NCI-H1105 (cell line): ENCODE measurements at places on chromosomes 11 and 22.

DNA sequence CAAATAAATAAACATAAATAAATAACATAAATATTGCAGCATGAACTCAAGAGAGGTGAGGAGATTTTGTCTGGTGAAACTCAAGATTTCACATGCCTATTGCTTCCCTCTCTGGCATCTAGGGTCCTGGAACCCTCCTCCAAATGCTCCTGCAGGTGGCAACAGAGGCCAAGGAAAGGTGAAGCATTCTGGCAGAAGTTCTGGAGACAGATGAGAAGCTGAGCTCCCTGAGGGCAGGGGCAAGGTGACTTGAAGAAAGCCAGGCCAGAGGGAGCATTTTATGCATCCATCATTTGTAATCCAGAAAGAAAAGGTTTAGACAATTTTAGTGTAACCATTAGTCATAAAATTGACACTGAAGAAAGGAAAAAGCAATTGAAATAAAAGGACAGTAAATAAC lies 64.9 kb downstream of the ENDOD1 start:
- DNase-seq = peak; percentile 55

GRCh38 chr22:35900483-35901168 lies 128.0 kb downstream of the RBFOX2 start:
- DNase-seq = no peak

- DNase-seq = no peak
Observed at GRCh38 chr11:12216041-12216451, 105.7 kb downstream of the MICAL2 start.

- no peak for DNase-seq
Observed at GRCh38 chr22:31055635-31056159, 25.4 kb upstream of the SMTN start.

DNA sequence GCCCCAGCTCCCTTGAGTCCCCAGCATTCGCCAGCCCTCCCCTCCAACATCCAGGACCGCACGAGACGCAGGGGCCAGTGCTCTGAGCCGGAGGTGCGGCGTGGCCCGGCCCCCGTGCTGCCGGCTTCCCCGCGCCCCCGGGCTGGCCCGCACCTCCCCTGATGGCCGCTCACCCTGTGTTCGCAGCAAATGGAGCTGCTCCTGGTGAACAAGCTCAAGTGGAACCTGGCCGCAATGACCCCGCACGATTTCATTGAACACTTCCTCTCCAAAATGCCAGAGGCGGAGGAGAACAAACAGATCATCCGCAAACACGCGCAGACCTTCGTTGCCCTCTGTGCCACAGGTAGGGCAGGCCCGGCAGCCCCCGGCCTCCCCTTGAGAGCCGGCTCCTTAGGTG lies 2.7 kb downstream of the CCND1 start:
- DNase-seq = no peak

DNA sequence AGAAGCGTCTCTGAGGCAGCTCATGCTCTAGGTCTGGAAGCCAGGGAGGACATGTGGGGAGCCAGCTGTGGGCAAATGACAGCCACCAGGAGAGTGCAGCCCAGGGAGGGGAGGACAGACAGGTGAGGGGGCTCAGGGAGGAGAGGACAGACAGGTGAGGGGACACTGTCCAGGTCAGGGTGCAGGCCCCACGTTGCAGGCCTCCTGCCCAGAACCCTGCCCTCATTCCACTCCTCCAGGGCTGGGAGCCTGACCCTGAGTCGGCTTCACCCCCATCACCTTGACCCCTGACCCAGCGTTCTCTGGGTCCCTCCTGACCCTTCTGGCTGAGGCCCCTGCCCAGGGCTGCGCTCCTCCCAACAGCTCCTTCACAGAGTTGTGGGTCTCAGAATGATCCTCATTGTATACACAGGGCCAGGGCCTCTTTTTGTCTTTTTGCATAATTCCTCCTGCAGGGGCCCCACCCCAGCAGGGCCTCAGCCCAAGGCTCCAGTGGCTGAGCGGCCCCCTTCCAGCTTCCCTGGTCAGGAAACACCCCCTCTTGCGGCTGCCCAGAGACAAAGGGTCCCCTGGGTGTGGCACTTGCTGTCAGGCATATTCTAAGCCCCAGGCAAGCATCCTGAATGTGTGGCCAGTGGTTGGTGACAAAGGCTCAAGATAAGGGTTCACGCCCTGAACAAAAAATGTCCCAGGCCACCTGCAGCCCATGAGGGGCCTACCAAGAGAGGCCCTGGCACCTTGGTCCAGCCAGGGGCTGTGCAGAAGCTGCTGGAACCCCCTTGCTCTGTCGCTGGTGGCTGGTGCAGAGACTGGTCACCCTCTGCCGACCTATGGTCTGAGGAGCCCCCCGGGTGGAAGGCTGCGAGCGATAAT lies 853.0 kb downstream of the BRD1 start:
- DNase-seq = no peak

GRCh38 chr22:33104147-33104854 lies 46.1 kb upstream of the SYN3 start:
- no peak for DNase-seq

GRCh38 chr22:28994522-28994921 lies 67.1 kb downstream of the C22orf31 start:
- DNase-seq = no peak

- DNase-seq = peak; percentile 70
Observed at GRCh38 chr11:75635066-75635862, 33.6 kb downstream of the MAP6 start.

- DNase-seq = no peak
Observed at GRCh38 chr22:24187731-24188644, 6.7 kb downstream of the SUSD2 start.

- peak; percentile 72 for DNase-seq
Observed at GRCh38 chr22:25475257-25476022, 89.0 kb upstream of the GRK3 start.

DNA sequence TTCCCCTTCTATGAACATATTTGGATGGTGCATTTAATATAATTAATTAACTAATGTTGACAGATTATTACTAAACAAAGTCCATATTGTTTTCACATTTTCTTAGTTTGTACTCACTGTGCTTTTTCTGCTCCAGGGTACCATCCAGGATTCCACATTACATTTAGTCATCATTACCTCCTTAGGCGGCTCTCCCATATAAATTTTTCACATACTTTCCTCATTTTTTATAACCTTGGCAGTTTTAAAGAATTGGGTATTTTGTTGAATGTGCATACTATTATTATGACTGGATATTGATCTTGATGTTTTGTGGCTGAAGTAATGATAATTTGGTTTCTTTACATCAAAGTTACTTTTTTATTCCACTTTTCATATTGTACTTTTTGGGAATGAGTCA lies 755.6 kb upstream of the ANO3 start:
- DNase-seq = no peak

- DNase-seq = no peak
Observed at GRCh38 chr11:128618603-128619002, 31.2 kb upstream of the ETS1 start.

- DNase-seq = no peak
Observed at GRCh38 chr11:71199226-71199820, 53.1 kb downstream of the SHANK2 start.

GRCh38 chr11:2164081-2164480 lies 3.1 kb upstream of the INS start:
- no peak for DNase-seq
